Renal cortex interstitium (tissue), 15 donors: ENCODE measurements at places on chromosomes 1 and 21.

GRCh38 chr1:17135530-17135929 lies 16.3 kb upstream of the PADI2 start:
- no peak for DNase-seq

GRCh38 chr1:209368864-209369598 lies 214.5 kb upstream of the CAMK1G start:
- no peak for DNase-seq

GRCh38 chr1:177546346-177546745 lies 375.6 kb downstream of the BRINP2 start:
- DNase-seq, result no peak

GRCh38 chr1:51549016-51549619 lies 30.1 kb upstream of the EPS15 start:
- no peak for DNase-seq

DNA sequence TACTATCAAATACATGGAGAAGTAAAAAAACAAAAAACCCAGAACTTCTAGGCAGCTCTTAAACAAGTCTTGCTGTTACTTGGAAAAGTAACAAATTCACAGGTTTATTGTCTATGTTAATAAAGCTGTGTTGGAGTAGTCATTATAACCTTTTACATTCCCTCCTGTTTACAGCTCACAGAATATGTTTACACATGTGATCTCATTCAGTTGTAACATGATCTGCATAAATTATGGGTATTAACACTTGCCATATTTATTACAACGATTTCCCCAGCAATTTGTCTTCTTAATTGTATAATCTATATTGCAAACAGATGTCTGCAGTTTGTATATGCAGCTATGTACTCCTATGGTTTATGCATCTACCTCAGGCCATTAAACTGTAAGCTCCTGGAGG lies 28.6 kb downstream of the ERG start:
- no peak for DNase-seq

DNA sequence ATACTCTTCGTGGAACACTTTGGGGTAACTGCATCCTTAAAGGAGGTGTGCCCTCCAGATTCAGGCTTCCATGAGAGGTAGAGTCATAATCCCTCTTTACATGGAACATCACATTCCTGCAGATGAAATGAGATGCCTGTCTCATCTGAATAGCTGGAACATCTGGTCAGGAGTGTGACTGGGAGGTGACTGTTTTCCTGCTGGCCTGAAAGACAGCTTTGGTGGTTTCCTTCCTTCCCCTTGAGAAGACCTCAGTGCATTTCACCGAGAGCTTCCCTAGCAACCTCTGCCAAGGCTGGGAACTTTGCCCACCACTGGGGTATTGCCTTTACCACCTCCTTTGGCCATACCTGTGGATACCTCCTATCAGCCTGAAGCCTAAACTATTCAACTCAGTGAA lies 46.7 kb upstream of the GUCA2A start:
- DNase-seq, result no peak

GRCh38 chr1:20540281-20540680 lies 12.1 kb upstream of the FAM43B start:
- no peak for DNase-seq

DNA sequence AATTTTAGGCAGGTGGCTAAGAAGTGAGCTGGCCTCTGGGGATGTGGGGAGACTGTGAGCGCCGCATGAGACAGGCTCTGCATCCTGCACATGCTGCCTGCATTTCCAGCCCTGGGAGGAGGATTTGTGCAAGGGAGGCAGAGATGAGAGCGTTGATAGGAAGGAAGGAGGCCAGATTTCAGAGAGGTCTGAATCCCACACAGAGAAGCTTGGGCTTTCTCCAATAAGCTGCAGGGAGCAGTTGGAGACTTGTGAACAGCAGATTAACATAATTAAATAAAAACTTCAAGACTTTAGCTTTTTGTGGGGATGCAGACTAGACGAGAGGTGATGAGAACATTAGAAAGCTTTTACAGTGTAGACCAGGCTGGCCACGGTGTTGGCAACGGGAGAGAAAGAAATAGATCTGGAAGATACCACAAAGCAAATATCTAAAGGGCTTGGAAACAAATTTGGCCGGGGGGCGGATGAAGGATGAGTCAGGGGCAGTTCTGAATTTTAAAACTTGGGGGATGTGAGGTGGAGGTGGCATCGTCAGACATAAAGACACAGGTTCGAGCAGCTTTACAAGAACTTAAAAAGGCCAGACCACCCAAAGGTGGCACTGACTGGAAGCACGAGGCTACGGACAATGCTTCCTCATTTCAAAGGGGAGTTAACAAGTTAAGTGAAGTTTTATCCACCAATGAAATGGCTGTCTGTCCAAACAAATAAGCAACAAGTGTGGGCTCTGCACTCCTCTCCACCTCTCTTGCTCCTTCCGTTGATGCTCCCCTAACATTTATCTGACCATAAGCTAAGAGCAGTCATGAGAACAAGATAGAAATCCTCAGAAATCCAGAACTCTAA lies 57.0 kb downstream of the HIVEP3 start:
- DNase-seq, result no peak

DNA sequence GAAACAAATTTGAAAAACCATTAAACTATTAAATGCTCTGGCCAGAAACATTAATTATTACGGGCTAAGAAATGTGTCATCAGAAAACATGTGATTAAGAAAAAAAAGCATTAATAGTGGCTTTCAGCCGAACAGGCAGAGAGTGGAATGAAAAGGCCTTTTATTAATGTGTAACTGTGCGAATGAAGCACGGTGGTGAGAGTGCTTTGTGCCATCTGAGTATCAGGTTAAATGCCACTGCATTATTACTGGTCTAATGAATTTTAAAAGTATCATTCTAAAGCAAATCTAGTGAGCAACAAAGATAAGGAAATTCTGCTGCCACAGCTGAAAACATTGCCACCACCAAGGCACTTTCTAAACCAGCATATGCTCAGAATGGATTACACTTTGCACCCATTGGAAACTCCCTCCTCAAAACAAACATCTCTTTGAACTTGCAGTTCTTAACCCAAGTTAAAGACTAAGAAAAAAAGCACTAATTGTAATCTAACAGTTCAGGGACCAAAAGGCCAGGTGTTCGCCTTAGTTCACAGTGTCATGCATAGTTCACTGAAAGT lies 30.0 kb upstream of the SSX2IP start:
- no peak for DNase-seq

GRCh38 chr1:202282596-202283283 lies 59.0 kb downstream of the UBE2T start:
- no peak for DNase-seq

- no peak for DNase-seq
Observed at GRCh38 chr1:17212009-17212408, 7.1 kb downstream of the PADI1 start.

DNA sequence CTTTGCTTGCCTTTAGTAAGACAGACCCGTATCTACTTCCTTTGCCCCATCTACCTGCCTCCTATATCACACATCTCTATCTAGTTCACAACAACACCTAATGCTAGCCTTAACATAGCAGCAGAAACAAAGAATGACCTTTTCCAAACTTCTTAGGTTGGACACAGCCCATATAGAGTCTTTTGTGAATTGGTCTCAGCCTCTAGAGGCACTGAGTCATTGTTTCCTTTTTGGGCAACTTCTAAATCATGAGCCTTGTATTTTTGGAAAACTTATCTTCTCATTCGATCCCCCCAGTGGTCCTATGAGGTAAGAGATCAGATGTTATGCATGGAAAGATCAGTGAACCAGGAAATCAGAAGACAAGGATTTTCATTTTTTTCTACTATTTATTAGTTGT lies 679.4 kb upstream of the USP24 start:
- DNase-seq, result no peak
